ENCODE measurements at places on chromosomes 5 and 9.

GRCh38 chr5:61734966-61735365 is 402.9 kb downstream of the ZSWIM6 start:
- no peak for DNase-seq

DNA sequence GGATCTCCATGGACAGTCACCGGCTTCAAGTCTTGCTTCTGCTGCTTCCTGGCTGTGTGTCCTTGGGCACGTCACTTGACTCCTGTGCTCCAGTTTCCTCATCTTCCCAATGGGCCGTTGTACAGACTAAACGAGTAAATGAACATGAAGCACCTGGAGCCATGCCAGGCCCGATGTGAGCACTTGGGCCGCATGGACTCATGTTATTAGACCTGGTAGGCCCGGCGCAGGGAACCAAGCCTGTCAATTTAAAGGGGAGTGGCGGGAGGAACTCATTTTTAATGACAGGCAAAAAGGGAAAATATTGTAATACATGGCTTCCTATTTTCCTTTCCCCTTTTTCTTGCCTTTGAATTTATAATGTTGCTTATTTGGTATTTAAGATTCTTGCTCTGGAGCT is 47.5 kb downstream of the TENT4A start:
- no peak for DNase-seq

GRCh38 chr5:87190687-87191086 is 77.0 kb upstream of the RASA1 start:
- DNase-seq, result no peak

DNA sequence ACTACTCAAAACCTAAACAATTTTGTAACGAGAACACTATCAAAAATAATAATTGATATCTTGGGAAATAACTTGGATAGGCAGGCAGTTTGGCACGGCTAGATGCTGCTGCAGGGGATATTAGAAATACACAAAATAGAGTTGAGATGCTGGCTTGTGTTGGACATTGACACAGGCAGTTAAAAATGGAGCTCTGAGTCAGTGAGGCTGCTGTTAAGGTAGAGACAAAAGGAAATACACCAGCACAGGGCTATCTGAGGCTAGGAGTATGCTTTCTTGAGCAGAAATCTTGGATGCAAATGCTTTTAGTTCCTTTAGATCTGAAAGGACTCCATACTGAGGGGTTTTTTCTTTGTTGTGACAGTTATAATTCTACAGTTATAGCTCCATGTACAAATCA is 16.6 kb downstream of the TENT2 start:
- no peak for DNase-seq

- DNase-seq, result peak; percentile 19
Observed at GRCh38 chr9:7879551-7880245, 80.1 kb upstream of the DMAC1 start.

GRCh38 chr5:109951758-109952157 is 262.0 kb downstream of the MAN2A1 start:
- DNase-seq, result no peak

- no peak for DNase-seq
Observed at GRCh38 chr5:106875591-106876297, 795.0 kb downstream of the EFNA5 start.

GRCh38 chr5:14269395-14269794 is 126.3 kb downstream of the TRIO start:
- no peak for DNase-seq

- no peak for DNase-seq
Observed at GRCh38 chr9:124693403-124693802, 77.7 kb downstream of the NR6A1 start.

- DNase-seq, result no peak
Observed at GRCh38 chr5:66529704-66530103, 66.5 kb upstream of the MAST4 start.

- DNase-seq, result no peak
Observed at GRCh38 chr9:127336506-127337352, 60.2 kb upstream of the SLC2A8 start.

DNA sequence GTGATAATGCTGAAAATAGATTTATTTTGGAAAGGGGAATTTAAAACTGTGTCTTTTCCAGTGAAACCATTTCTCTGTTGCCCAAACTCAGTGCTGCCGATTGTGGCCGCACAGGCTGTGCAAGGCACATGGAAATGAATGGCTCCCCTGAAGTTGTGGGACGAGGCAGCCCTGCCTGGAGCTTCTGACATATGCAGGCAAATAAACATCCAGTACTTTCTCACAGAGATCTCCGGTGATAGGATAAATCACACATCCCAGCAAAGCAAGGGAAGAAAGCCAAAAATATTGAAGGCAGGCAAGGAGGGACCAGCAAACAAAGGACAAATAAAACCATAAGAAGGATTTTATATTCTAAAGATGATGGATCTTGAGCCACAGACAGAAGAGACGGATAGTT is 464.5 kb downstream of the MTRR start:
- DNase-seq, result no peak

- DNase-seq, result no peak
Observed at GRCh38 chr5:170491479-170491878, 12.3 kb upstream of the KCNIP1 start.

DNA sequence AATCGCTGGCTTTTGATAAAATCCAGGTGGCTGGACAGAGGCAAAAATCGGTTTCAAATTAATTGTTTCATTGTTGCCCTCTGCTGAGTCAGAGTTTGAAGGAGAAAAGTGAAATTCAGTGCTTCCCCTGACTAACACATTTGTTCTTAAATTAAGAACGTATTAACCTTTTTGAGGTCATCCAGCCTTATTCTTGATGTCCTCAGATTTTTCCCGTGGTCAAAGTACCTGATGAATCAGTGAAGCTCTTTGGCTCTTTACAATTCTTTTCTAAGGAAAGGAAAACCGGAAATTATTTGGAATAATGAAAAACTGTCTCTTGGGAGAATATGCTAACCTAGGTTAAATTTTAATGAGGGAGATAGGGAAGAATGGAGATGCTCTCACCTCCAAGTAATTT is 21.6 kb downstream of the OSMR start:
- DNase-seq, result no peak

DNA sequence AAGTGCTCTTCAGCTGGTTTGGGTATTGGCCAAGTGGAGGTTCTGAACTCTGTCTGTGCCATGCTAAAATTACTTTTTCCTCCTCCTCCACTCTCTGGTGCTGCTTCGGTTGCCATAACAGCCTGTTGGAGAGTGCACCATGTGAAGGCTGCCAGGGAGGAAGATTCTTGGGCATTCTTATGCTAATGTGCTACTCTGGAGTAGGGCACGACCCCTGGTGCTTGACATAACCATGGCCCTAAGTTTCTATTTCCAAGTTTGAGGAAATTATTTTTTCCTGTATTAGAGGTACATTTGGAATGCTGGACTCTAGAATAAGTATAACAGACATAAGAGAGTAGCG is 111.6 kb downstream of the ARHGAP26 start:
- no peak for DNase-seq

DNA sequence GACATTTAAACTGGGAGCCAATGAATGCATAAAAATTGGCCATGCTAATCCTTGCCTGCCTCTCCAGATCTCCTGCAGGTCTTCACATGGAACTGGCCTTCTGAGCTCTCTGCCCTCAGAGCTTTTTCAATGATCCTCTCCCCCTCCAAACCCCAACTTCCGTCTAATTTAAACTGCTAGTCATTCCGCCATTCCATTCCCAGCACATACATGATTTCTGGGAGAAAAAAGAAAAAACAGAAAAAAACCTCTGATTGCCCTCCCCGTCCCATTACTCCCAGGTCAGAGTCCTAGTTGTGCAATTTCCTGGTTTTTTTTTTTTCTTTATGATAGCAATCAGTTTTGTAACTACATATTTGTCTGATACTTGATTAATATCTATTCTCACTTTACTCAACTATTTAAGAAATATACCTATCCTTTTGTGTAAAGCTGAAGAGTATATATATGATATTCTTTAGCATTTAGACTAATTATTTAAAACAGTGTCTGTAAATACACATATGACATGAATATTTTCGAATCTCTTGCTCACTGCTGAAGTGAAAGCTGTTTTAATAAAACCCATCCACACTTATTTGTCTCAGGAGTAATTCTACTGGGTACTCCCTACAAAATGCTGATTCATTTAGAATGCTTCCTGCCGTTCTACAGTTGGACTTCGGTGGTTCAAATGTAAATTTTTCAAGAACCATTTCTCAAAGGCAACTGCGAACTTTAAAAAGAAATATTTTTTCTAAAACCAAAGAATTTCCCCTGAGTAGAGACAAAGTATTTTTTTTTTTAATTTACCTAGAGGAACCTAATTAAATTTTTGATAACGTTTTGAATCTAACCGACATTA is 1.6 kb downstream of the HINT1 start:
- peak; percentile 11 for DNase-seq

DNA sequence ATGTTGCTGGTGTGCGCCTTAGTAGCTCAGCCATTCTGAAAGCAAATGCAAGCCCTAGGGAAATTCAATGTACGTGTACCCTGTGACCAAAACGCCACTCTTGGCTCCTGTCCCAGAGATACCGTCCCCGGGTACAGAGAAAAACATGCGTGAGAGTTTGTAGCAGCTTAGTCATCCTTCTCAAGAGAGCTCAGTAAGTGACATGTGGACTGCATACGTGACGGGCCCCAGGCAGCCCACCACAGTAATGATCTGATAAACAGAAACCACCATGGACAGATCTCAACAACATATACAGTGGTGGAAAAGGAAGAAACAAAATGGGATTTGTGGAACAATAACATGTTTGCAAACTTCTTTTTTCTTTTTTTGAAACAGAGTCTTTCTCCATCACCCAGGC is 45.1 kb downstream of the S1PR3 start:
- DNase-seq, result no peak

GRCh38 chr5:113245427-113246225 is 189.2 kb downstream of the TSSK1B start:
- no peak for DNase-seq

DNA sequence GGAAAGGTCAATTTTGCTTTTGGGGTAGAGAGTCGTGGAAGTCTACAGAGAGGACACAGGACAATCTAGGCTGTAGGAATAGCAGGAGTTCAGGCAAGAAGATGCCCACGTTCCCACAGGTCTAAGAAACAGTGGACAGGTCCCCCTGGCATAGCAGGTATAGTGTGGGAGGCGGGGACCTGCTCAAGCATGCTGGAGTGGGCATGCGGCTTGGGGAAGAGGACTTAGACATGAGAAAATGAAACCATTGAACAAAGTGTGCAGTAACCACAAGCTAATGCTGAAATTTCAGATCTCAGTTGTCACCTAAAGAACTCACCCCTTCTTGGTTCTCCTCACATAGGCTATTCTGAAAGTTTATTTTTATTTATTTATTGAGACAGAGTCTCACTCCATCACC is 142.8 kb upstream of the EFNA5 start:
- no peak for DNase-seq

DNA sequence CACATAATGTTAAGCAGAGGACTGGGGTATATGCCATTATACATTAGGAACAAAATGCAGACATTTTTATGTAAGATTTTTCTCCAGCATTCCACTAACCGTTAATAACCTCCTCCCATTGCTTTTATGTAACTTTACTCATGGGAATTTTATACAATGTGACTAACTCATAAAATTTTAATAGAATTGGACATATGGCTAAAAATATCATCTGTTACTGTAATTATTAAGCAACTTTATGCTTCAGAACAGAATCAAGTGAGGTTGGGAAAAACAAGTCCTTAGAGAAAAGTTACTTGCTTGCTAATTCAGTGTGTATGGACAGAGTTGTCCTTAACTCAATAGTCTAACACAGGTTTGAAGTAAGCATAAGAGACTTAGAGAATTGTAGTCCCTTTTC is 54.8 kb upstream of the PCSK1 start:
- no peak for DNase-seq

DNA sequence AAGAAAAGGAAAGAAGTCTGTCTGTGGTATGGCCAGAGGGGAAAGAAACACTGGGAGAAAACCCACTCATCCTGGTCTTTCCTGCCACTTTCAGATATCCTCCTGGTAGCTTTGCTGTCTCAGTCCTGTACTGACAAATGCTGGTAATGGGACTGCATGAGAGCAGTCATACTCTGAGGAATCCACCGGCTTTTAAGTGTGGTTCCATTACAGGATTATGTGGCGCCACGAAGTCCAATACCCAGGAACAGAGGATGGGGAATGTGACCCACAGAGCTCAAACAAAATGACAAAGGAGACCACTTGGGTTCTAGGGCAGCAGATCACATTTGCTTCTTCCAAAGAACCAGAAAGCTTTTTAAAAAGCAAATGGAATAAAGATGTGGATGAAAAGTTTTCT is 26.3 kb upstream of the FBP1 start:
- no peak for DNase-seq

DNA sequence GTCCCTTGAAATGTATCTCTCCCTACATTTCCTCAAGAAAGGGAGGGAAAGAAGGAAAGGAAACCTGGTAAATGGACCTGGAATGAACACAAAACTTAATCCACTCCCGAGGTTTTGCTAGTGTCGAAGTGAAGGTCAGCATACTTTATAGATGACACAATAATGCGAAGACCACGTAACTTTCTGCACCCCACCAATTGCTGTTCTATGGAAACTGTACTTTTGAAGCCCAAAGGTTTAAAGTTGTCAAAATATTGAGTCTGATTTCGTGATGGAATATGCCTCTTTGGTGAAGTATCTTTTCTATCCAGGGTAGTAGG is 103.7 kb downstream of the SNCAIP start:
- no peak for DNase-seq

DNA sequence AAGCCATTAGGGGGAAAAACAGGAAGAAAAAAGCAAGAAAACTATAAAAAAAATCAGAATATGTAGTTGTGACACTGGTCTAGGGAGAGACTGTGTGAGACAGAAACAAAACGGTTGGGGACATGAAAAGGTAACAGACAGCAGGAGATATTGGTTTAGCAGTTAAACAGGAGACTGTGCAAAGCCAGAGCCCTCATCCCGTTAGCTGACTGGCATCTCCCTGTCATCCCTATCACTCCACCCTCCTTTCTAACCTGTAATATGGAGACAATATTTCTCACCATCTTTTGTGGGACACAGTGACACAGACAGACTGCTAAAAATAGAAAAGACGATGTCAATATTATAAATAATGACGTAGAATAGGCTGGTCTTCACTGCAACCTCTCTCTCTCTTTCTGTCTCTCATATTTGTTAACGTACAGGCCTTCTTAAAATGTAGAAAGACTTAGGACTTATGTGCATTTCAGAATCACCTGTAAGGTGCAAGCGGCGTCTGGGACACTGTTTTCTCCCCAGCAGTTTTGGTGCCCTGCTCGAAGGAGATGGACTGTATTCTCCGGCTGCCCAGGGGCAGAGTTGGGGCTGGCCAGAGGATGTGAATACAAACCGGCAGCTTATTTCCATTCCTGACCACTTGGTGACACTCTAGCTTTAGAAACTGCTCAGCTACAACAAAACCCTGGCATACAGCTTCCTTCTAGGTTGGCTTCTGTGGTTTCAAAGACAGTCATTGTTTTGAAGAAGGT is 190.6 kb downstream of the MAT2B start:
- DNase-seq, result peak; percentile 1

GRCh38 chr5:72163349-72163983 is 56.2 kb downstream of the MAP1B start:
- DNase-seq, result no peak

- DNase-seq, result no peak
Observed at GRCh38 chr5:171721464-171721863, 64.2 kb upstream of the SMIM23 start.

- no peak for DNase-seq
Observed at GRCh38 chr9:94825611-94825958, 99.1 kb downstream of the AOPEP start.

Data from CD4-positive, alpha-beta T cell treated with Interleukin-2 at 100 ng/mL for 4 hours (primary cell).